ENCODE measurements at places on chromosomes 11 and 22. TPM values are rescaled to one million over a fixed set of nuclear protein-coding genes. Genes with fewer than 3 reads are reported as not detected.

- peak; percentile 37 for DNase-seq
Observed at GRCh38 chr22:37248251-37248650, 4.2 kb upstream of the RAC2 start.

DNA sequence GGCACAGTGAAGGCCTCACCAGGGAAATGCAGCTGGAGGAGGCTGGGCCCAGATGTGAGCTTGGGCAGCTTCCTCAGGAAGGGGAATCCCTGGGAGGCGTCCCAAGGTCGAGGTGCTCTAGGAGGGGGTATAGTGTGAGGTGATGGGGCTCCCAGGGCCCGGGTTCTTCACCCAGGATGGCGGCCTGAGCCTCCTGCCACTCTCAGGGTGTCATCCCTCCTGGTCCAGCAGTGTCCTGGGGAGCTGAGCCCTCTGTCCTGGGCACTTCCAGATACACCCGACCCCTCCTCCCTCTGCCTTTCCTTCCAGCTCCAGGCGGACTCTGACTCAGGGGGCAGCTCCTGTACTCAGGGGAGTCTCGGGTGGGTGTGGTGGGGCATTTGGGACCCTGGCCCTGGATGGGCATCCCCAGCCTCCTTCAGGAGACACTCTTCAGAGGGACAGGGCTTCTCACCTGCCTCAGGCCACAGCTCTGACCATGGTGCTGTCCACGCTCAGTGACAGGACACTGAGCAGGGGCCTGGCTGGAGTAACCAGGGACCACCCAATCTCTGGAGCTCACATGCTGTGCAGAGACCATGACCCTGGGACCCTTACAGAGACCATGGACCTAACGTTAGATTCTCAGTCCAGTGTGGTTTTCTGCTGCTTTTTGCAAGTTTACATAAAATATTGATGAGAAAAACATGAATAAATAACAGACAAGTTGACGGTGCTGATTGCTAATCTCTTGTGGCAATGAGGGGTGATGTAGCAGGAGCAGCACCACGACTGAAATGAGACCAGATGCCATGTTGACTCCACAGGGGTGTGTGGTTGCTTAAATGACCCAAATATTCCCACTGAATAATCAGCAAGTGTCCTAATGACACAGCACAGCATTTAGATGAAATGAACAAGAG, 101.9 kb downstream of the GGTLC2 start:
- no peak for DNase-seq

- DNase-seq = no peak
Observed at GRCh38 chr22:42227435-42227834, 43.0 kb downstream of the TCF20 start.

DNA sequence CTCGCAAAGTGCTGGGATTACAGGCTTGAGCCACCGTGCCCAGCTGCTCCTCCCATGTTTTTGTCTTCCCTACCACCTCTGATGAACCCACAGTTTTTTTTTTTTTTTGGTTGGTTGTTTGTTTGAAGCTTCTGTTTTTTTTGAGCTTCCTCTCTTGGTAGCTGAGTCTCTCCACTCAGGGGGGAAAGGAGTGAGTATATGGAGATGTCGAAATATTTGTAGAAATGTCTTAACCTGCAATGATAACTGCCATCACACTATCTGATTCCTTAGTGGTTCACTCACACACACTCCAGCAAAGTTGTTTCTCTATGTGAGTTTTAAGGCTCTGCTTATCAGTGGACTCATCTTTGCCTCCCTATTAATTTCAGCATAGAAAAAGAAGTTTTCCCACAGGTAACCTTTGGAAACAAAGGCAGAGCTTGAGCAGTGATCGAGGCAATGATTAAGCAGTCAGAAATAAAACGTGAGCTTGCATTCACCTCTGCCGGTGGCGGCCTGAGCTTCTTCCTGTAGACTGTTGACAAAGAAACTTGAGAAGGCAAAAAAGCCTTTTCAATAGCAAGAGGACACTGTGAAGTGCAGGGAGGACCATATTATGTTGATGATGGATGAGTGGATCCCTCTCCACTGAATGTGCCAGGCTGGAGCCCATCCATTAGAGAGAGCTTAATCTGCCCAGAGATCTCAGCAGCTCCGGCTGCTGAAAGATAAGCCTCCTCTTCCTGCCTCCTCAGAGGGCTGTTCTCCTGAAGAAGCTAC, 29.0 kb upstream of the RASSF10 start:
- DNase-seq = no peak

The PLEKHA7 gene
- polyA plus RNA-seq = 4.5 TPM

All from mammary epithelial cell (primary cell).